ENCODE measurements at places on chromosomes 3 and 15. TPM values are rescaled to one million over a fixed set of nuclear protein-coding genes. Genes with fewer than 3 reads are reported as not detected.
A peak's percentile ranks its signal among the peaks of the same experiment; 100 is the strongest.

GRCh38 chr3:99921986-99922385 lies 104.3 kb downstream of the CMSS1 start:
- no peak for ATAC-seq

- no peak for ATAC-seq
These were observed at the start of gene SLC28A2 for GRCh38 chr15:45251888-45252287. TSS of gene SLC28A2 (plus strand) at chr15:45252234. CDS start at chr15:45253216, 982 bp downstream.

DNA sequence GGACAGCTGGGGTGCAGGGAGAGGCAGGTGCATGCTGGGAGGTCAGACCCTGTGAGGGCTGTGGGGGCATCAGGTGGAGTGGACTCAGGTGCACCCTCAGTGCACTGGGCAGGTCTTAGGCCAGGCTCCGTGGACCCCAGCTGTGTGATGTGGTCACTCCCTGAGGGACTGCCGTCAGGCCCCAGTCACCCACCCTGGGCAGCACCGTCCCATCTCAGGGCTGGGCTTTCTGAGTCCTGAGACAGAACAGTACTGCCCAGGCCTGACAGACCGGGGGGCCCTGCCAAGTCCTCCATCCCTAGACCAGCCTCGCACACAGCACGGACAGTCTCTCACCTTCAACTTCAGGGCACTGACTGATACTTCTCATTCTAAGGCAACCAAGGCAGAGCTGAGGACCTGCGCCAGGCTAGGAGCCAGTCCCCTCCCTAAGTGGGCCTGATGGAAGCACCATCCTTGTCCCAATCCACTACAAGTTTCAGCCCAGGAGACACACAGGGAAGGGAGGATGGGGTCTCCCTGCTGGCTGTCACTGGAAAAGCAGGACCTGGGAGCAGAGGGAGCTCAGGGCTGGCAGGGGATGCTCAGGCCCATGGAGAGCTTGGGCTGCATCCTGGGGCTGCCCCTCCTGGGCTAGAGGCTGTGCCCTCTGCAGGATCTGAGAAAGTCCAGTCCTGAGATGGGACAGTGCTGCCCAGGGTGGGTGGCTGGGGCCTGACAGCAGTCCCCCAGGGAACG lies 86.3 kb downstream of the LMLN start:
- no peak for ATAC-seq

DNA sequence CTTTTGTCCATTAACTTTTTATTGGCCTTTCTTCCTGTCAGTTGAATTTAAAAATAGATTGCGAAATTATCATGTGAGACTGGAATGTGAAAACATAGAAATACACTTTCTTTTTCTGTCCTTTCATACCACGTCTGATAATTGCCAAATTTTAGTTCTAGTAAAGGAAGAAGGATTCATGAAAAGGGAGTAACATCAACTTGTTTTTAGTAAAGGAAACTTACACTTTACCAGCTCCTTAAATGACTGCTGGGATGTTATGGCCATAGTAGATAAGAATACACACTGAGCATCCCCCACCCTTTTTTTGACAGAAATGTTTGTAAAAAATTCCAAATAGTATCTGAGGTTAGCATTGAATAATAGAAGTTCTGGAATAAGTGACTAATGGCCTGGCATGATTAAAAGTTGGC lies 137.9 kb downstream of the NEO1 start:
- ATAC-seq, result no peak

GRCh38 chr3:157201648-157202278 lies 41.8 kb upstream of the CCNL1 start:
- peak; percentile 60 for ATAC-seq

DNA sequence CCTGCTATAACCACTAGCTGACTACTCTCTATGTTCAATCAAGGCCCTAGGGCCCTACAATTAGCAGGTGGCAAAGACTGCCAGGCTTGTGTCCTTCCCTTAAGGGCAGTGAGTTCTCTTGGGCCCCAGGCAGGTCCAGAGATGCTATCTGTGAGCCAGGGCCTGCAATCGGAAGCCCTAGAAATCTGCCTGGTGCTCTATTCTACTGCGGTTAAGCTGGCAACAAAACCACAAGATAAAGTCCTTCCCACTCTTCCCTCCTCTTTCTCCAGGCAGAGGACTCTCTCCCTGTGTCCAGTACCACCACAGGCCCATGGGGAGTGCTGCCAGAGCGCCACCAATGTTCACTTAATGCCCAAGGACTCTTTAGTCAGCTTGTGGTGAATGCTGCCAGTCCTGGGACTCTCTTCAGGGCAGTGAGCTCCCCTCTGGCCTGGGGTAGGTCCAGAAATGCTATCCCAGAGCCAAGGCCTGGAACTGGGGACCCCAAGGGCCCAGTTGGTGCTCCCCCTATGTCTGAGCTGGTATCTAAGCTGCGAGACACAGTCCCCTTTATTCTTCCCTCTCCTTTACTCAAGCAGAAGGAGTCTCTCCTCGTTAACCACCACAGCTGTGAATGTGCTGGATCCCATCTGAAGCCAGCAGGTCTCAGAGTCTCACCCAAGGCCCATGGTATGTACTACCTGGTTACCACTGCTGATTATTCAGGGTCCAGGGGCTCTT lies 34.7 kb downstream of the XXYLT1 start:
- ATAC-seq, result no peak

DNA sequence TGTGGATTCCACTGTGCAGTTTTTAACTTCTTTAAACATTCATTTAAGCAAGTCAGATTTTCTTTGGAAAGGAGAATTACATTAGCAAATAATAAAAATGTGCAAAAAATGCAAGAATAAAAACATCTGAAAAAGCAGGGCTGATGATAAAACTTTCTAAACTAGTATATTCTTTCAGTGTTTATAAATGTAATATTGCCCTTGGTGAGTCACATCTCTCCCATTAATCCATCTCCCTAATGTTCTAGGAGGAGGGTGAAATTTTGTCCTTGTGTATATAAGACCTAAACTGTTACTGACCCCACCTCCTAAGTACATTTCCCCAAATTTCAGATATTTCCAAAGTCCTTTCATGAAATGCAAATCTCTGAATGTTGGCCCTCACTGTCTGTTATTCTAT lies 28.5 kb upstream of the DCUN1D1 start:
- ATAC-seq, result no peak

DNA sequence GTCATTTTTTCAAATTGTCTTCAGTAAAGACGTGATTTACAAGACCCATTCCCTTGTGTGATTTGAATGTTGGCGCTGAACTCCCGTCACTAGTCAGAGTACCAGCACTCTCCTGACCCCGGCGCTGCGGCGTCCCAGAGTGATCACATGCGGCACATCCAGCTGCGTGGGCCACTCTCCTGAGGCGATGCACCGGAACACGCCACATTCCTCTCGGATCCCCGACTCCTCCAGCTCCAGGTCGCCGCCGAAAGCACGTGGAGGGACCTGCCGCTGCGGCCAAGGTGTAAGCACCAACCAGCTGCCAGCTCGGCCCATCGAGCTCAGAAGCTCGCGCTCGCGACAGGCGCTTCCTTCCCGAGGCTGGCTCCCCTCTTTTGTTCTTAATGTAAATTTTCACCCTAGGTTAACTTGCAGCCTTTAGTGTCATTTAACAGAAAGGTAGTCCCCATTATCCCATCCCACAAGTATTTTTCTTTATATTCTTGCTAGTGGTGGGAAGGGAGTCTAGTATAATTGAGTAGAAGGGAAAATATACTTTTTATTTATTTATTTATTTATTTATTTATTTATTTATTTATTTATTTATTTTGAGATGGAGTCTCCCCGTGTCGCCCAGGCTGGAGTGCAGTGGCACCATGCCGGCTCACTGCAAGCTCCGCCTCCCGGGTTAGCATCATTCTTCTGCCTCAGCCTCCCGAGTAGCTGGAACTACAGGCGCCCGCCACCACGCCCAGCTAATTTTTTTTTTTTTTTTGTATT lies 61.7 kb upstream of the VGLL3 start:
- ATAC-seq, result no peak

Gene TPRG1
- total RNA-seq, result 2.8 TPM

Gene MST1R
- 1.2 TPM for total RNA-seq

Gene RCN2
- total RNA-seq, result 39.4 TPM

Gene LRRC31
- total RNA-seq, result 0.35 TPM

Gene RHCG
- 140 TPM for total RNA-seq

Gene UROC1
- total RNA-seq, result not detected

Gene AADACL2
- total RNA-seq, result 4.4 TPM

All from gastroesophageal sphincter (tissue), 4 donors.